NCI-H446 (cell line): ENCODE measurements at places on chromosomes 11 and 22.

- no peak for DNase-seq
Measured at GRCh38 chr11:120532082-120532831, 20.7 kb downstream of the GRIK4 start.

GRCh38 chr11:72807792-72808191 is 6.4 kb upstream of the ATG16L2 start:
- DNase-seq = no peak

DNA sequence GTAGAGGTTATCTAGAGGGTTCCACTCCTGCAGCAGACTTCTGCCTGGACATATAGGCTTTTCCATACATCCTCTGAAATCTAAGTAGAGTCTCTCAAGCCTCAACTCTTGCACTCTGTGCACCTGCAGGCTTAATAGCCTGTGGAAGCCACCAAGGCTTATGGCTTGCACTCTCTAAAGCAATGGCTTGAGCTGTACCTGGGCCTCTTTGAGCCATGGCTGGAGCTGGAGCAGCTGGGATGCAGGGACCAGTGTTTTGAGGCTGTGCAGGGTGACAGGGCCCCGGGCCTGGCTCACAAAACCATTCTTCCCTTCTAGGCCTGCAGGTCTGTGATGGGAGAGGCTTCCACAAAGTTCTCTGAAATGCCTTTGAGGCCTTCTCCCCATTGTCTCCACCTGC is 2.9 kb upstream of the NXPE4 start:
- no peak for DNase-seq

DNA sequence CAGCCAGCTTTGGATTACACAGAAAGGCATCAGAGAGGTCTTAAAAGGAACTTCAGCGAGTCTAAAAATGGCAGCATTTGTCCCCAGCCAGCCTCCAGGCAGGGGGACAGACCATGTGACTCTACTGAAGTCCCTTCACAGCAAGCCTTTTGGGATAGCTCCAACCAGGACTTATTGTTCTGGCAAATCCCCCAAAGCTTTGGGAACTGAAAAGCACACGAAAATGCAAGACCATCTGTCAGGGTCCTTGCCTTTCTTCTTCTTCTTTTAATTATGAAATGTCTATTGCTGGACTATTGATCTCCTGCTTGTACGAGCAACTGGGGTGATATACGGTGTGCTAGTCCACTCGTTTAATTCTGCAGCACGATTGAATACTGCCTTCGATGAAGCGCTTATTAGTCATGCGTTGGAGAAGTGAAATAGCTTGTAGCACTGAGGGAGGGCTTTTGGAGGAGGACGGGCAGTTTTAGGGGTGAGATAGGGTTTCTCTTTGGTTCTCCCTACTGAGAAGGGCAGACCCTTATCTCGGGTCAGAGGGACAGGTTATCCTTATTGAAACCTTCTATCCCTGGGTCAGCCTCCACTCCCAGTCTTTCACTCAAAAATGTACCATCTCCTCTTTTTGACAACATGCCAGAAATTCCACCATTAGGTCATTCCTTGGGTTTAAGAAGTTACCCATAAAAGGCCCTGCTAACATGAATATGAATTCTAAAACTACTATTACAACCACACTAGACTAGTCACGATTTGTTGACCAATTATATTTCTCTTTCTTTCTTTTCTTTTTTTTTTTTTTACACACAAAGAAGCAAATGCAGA is 416.4 kb downstream of the MIAT start:
- peak; percentile 74 for DNase-seq

GRCh38 chr11:78270971-78271370 is 82.3 kb downstream of the USP35 start:
- DNase-seq = no peak

DNA sequence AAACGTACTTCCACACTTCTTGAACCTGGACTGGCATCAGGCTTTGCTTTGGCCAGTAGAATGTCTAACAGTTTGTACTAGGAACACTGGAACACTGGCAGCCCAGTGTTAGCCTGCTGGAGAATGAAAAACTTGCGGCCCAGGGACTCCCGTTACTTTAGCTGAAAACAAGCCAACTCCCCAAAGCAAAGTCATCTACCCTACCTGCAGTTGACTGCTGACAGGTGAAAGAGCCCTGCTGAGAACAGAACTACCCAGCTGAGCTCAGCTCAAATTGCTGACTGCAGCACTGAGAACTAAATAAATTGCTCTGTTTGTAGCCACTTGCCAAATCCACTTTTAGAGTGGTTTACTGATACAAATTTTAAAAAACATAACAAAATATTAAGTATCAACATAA is 342.5 kb downstream of the LRRC4C start:
- no peak for DNase-seq

DNA sequence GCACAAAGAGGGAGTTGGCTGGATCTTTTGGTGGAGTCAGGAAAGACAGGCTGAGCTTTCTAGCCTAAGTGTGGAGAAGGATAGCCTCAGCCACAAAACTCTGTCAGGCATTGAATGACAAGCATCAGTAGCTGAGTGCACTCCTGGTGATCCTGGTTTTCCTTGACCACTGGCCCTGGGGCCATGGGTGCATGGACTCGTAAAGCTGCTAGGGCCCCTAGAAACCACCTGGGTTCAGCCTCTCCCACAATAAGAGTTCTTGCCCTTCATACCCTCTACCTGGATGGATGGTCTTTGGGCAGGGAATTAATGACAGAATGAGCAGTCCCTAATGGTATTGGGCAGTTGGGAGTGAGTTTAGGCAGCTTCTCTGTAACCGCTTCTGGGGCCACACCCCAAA is 22.9 kb downstream of the TUB start:
- no peak for DNase-seq

DNA sequence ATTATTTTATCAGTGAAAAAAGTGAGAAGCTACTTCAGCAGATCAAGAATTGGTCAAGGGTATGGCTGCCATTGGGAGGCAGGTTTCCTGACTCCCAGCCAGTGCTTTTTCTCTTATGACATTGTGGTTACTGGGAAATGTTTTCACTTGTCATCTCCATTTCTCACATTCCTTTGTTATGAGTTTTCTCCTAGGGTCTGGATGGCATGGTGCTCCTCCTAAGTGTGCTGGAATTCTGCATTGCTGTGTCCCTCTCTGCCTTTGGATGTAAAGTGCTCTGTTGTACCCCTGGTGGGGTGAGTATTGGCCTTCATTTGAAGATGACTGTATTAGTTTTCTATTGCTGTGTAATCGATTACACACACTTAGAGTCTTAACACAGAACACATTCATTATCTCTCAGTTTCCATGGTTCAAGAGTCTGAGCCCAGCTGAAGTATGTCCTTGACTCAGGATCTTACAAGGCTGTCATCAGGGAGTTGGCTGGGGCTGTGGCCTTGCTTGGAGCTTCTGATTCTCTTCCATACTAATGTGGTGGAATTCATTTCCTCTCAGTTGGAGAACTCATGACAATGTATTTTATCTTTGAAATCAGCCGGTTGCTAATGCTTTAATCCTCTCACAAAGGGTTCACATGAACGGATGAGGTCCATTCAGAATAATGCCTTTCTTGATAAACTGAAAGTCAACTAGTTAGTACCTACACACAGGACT is 21.0 kb upstream of the MS4A6E start:
- no peak for DNase-seq
